ENCODE measurements at places on chromosomes 5 and 9.

GRCh38 chr5:43497311-43498104 lies 13.8 kb upstream of the TMEM267 start:
- DNase-seq, result no peak

DNA sequence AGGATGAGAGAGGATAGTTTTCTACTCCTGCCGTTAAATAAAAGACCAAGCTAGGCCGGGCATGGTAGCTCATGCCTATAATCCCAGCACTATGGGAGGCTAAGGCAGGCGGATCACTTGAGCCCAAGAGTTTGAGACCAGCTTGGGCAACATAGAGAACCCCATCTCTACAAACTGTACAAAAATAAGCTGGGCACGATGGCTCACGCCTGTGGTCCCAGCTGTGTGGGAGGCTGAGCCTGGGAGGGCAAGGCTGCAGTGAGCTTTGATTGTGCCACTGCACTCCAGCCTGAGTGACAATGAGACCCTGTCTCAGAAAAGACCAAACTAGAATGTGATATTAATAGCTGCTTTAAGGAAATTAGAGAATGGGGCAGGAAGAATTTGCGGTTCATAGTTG lies 158.4 kb downstream of the NIPBL start:
- no peak for DNase-seq

GRCh38 chr9:121324316-121324715 lies 45.7 kb downstream of the STOM start:
- no peak for DNase-seq

DNA sequence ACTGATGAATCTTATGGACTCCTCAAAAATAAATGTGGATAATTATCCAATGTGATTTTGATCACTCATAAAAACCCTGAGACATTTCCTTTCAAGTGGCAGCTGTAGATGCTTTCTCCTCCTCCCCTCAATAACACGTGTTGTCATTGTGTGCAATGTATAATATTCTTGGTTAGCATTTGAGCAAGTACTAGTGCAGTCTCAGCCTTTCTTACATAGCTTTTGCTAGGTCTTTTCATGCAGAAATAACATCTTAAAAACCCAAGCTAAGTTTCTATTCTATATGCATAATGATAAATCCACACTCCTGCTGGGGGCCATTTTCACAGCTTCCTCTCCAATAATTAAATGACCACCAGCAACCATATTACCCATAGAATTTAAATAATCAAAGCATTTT lies 1835.2 kb upstream of the NUDT12 start:
- DNase-seq, result no peak

GRCh38 chr5:172635038-172635437 lies 6.0 kb upstream of the NEURL1B start:
- DNase-seq, result no peak
